KG1 (cell line): ENCODE measurements at places on chromosomes 12 and 14.

- DNase-seq = no peak
These were observed 49.9 kb upstream of the FBXO21 start for GRCh38 chr12:117240081-117240755.

- DNase-seq = no peak
These were observed 17.4 kb upstream of the B4GALNT3 start for GRCh38 chr12:442235-442884.

DNA sequence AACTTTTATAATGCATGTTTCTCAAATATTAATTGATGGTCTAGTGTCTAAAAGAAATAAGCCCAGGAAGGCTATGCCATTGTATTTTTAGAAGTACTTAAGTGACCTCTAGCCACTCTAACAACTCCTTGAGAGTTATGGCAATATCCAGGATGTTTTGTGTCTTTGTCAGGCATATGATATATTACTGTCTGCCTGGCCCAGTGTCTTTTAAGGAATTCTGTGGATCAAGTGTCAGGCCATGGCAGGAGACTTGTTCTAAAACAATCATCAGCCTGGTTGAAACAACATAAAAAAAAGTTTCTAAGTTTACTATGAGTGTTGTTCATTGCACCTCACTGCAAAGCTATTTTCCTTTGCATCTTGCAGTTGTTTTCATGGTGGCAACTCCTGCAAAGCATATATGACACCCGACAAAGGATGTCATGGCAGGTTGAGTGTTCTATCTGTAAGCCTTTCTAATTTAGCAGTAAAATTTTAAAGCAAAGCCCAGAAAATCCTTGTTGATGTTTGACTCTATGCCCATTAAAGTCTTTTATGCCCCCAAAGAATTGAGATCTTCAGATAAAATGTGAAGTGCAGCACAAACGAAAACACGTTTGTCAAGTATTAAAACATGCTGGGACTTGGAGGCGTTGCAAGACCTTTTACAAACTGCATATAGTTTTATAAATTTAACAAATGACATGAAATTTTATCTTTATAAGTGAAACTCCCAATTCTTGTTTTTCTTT lies 89.5 kb upstream of the SLC38A2 start:
- no peak for DNase-seq

- DNase-seq = no peak
These were observed 307.4 kb upstream of the NOVA1 start for GRCh38 chr14:26905229-26905628.

- DNase-seq = no peak
These were observed 32.8 kb upstream of the KLHL42 start for GRCh38 chr12:27747111-27747820.
